Endothelial cell (in vitro differentiated cells): ENCODE measurements at places on chromosomes 2 and 18. TPM values are rescaled to one million over a fixed set of nuclear protein-coding genes. Genes with fewer than 3 reads are reported as not detected.

Gene TMEM37
- total RNA-seq, result 11.4 TPM

Gene PARD3B
- 17.4 TPM for total RNA-seq

Gene RAPH1
- 74.1 TPM for total RNA-seq

Gene TMEM163
- 150 TPM for total RNA-seq

Gene NT5DC4
- total RNA-seq, result not detected

Gene CKAP2L
- 5.5 TPM for total RNA-seq

Gene KCTD18
- 6.4 TPM for total RNA-seq

Gene FBXO48
- 1.6 TPM for total RNA-seq

Gene HOXD12
- total RNA-seq, result not detected

Gene REG1B
- total RNA-seq, result not detected

Gene ELOA2
- total RNA-seq, result not detected

DNA sequence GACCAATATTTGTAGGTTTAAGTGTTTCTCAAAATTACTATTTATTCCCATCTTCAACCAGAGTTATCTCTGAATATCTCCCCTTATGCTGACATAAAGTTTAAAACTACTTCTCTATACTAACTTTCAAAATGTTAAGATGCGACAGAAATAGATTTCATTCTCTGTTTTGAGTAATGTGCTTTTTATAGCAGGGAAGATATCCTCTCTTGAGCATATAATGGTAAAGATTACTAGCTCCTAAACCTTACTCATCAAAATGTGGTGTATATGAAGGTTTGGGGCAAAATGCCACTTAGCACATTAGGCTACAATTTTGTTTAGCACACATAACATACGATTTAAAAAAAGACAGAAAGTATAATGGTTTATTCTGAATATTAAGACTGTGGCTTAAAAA lies 54.4 kb downstream of the CWC22 start:
- DNase-seq, result no peak

- no peak for DNase-seq
Observed at GRCh38 chr2:234796045-234796591, 155.7 kb upstream of the SH3BP4 start.

GRCh38 chr2:127634626-127635379 lies 11.2 kb upstream of the GPR17 start:
- DNase-seq, result no peak

DNA sequence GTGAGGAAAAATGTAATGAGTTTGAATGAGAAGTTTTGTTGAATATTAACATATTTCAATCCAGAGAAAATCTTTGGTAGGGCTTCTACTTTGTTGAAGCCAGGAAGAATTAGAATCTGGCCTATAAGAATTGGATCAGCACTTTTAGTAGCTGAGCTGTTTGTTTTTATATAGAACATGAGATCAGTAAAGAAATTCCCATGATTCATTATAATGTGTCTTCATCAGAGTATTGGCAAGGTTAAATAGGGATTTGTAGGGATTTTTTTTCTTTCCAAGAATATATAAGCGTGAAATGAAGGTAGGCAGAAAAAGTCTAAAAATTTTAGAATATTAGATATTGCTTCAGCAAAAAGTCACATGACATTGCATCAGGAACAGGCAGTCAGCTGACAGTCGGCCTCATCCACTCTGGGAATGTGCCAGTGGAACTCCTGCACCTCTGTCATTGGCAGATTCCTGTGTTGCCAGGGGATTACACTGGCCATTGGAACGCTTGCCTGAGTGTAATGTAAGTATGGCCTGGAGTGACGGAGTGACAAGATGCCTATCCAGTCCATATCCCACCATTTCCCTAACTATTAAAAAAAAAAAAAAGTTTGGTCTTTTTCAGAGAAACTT lies 60.6 kb downstream of the SERTAD2 start:
- DNase-seq, result no peak

DNA sequence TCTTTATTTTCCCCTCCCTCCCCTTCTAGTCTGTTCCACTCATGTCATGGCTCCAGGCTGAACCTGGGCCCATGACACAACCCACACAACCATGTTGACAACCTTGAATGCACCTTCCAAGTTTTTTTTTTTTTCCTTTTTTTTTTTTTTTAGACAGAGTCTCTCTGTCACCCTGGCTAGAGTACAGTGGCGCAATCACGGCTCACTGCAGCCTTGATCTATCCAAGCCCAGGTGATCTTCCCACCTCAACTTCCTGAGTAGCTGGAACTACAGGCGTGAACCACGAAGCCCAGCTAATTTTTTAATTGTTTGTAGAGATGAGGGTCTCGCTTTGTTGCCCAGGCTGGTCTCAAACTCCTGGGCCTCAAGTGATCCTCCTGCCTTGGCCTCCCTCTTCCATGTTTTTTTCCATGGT lies 21.9 kb upstream of the ROCK2 start:
- no peak for DNase-seq

GRCh38 chr2:239184179-239184578 lies 216.6 kb downstream of the HDAC4 start:
- DNase-seq, result no peak

- no peak for DNase-seq
Observed at GRCh38 chr2:172811027-172811426, 75.4 kb downstream of the RAPGEF4 start.

DNA sequence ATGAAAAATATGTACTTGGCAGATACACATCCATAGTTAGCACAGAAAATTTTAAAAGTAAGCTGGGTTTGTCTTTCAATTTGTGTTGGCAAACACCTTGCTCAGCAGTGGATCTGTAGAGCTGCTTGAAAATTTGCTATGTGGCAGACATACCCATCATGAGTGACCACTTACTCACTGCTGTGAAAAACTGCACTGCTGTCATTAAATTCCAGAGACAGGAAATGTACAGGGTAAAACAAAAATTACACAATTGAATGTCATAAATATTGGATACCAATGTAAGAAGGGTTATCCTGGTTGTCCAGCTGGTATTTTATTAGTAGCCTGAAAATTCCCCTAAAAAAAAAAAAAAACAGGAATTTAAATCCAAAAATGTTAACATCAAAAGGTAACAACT lies 24.5 kb downstream of the NIF3L1 start:
- no peak for DNase-seq

DNA sequence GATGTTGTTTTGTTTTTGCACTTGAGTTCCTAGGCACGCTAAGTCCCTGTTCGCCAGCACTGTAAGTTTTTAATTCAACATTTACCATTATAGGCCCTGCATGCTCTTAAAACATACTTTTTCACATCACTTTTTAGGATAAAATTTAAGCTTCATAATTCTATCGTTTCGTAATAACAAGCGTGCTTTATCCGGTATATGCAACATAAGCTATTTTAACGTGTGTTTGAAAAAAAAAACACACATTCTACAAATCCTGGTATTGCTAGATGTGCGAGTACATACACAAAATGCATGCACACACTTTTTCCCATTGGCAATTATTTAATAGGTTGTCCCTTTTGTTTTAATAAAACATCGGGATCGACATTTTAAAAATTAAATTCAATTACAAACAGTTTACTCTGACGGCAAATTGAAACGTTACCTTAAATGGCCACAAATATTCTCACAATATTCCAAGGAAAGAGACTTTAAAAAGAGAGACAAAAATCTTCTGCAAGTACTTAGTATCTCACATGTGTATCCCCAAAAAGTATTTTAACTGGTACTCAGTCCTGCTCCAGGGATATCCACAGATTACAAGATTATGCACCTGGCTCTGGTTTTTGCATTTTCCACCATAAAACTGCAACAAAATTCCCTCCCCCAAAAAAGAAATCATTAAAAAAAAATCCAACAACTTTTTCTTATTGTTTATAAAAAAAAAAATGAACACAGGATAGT lies 1.0 kb upstream of the TCF4 start:
- no peak for DNase-seq

DNA sequence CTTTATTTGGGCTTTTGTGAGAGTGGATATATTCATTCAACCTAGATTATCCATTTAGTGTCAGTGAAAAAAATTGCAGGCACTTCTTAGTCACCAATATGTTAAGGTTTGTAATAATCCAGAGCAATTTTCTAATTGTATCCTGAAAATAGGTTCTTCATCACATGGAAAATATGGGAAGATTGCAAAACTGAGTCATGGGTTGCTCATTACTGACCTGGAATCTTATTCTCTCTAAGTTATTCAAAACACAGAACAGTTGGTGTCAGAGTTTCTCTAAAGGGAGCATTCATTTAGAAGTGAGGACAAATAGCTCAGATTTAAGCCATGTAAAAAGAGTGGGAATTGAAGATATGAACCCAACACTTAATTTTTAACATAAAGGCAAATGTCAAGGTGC lies 181.3 kb downstream of the IKZF2 start:
- no peak for DNase-seq

DNA sequence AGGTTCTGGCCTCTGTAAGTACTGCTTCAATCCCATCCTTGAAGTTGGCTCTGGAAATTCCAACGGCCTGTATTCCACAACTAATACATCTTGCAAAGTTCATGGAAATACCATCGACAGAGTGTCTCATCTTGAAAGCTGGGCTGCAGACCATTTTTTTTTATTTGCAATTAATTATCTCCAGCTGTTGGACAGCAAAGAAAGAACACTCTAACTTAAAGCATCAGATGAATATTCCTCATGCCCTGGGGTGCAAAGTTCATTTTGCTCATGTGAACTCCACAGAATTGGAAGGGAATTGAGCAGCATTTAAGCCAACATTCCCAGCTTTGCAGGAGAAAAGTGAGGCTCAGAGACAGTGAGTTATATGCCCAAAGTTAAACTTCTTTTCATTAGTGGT lies 96.5 kb upstream of the PIEZO2 start:
- DNase-seq, result no peak

DNA sequence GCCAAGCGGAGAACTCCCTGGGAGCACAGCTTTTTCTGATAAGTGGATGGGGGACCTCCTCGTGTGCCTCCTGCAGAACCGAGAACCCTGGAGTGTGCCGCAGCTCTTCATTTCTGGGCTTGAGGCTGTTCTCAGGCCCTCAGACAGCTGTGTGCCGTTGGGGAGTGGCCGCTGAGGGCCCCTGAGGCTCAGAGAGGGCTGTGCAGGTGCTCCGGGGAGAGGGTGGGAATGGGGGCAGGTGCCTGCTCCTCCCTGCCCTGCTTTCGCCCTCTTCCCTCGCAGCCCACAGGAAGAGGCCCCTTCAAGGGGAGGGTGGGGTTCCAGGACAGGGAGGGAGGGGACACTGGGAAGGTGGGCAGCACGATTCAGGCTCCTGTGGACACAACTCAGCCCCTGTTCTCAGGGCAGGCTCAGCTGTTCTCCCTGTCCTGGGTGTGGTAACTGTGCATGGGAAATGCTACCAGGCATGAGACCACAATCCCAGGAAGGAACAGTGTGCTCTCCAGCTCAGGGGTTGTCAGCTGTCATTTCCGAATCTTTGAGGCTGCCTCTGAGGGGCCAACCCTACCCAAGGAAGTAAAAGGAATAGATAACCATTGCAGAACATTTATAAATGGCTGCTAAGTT lies 11.3 kb downstream of the LCT start:
- DNase-seq, result peak; percentile 8

- DNase-seq, result no peak
Observed at GRCh38 chr18:58991167-58991798, 126.6 kb downstream of the ZNF532 start.

GRCh38 chr2:96859681-96860064 lies 1.9 kb upstream of the ANKRD39 start:
- no peak for DNase-seq

GRCh38 chr2:160516547-160517365 lies 23.1 kb upstream of the RBMS1 start:
- no peak for DNase-seq

DNA sequence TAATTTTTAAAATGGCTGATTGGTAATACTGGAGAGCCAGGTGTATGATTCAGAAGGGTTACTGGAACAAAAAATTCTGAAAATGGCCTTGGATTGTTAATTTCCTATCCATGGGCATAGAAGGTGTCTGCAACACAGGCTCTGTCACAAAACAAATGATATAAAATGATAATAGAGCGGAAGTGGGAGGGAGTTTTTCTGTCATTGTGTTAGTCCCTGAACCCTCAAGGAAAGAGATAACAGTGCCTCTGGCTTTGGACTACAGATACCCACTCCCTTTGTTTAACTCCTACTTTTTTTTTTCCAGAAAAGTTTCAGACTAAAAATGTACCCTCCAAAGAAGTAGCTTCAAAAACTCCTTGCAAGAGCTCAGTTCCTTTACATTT lies 28.0 kb upstream of the YES1 start:
- no peak for DNase-seq

- DNase-seq, result no peak
Observed at GRCh38 chr2:165572151-165572550, 102.7 kb downstream of the CSRNP3 start.

DNA sequence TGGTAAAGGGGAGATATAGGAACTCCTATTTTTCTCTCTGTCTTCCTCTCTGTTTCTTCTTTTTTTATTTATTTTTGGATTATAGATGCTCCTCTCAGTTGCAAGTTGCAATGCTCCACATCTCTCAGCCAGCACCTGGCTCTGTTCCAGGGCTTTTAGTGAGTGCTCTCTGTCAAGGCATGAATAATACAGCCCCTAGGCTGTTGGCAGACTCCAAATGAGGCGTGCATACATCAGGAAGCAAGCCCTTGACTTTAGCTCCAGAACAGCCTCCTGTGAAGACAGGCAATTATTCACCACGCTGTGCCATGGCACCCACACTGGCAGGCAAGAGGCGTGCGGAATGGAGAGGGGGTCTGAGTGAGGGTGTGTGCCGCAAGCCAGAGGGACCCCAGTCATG lies 228.1 kb upstream of the PXDN start:
- no peak for DNase-seq

GRCh38 chr2:162242586-162243280 lies 512 bp downstream of the FAP start:
- no peak for DNase-seq

- DNase-seq, result no peak
Observed at GRCh38 chr2:3142210-3142609, 235.4 kb downstream of the EIPR1 start.

- no peak for DNase-seq
Observed at GRCh38 chr2:218963601-218964000, 4.1 kb downstream of the CDK5R2 start.

- no peak for DNase-seq
Observed at GRCh38 chr2:164008752-164009151, 272.9 kb upstream of the FIGN start.

- peak; percentile 26 for DNase-seq
Observed at GRCh38 chr2:101435001-101435862, 39.7 kb downstream of the RFX8 start.

GRCh38 chr2:160141419-160141818 lies 58.7 kb downstream of the ITGB6 start:
- DNase-seq, result no peak

DNA sequence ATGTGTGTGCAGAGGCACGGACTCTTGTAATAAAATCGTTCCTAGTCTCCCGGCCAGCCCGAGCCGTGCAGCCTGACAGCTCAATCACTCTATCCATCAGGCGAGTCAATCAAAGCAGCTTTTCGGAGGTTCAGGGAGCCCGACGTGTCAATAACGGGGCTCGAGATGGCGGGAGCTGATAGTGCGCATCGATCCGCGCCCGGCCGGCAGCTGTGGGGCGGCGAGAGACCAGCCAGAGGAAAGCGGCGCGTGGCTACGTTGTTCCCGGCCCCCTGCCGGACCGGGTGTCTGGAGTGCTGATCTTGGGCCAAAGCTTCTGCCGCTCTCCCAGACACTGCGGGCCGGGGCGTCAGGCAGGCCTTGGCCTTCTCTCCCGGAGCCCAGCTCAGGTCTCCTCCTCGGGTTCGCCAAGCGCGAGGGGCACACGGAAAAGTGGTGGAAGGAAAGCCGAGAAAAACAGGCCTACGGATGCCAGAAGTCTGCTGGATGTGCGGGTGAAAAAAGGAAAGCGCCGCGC lies 2.4 kb downstream of the EN1 start:
- DNase-seq, result peak; percentile 41

GRCh38 chr2:41410011-41410410 lies 637.8 kb upstream of the PKDCC start:
- no peak for DNase-seq

- no peak for DNase-seq
Observed at GRCh38 chr2:34912084-34912483, 1313.0 kb upstream of the FAM98A start.
